Adipocyte (in vitro differentiated cells): ENCODE measurements at places on chromosomes 4 and X.

GRCh38 chrX:149275836-149276235 is 229.3 kb downstream of the IDS start:
- no peak for DNase-seq

GRCh38 chrX:107729558-107730297 is 45.9 kb downstream of the TSC22D3 start:
- DNase-seq, result no peak

- DNase-seq, result no peak
Measured at GRCh38 chr4:103197765-103198110, 405 bp downstream of the CENPE start.

- DNase-seq, result no peak
Measured at GRCh38 chr4:36241771-36242170, 2.5 kb downstream of the ARAP2 start.

DNA sequence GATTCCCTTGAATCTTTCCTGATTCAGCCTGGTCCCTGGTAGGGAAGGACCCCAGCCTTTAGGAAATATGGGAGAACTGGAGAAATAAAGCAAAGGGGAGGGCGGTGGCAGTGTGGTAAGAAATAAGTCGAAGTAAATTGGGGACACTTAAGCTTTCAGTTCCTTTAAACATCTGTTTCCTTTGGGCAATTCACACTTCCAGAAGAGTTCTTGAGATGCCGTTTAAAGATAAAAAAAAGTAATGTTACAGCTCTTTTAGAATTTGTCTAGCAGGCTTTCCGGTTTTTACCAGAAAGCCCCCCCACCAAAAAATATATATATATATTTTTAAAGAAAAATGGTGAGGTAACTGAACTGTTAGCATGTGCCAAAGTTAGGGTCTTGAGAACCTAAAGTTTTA is 46.6 kb downstream of the TSPAN7 start:
- DNase-seq, result no peak

DNA sequence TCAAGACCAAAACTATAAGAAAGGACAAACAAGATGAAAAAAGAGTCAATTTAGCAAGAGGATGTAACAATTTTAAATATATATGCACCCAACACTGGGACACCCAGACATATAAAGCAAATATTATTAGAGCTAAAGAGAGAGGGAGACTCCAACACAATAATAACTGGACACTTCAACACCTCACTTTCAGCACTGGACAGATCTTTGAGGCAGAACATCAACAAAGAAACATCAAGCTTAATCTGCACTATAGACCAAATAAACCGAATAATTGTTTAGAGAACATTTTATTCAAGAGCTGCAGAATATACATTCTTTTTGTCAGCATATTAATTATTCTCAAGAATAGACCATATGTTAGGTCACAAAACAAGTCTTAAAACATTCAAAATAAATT is 109.7 kb upstream of the TET2 start:
- DNase-seq, result no peak

GRCh38 chrX:149497626-149498025 is 7.5 kb downstream of the IDS start:
- peak; percentile 77 for DNase-seq

- DNase-seq, result peak; percentile 35
Measured at GRCh38 chrX:30039768-30040167, 175.6 kb upstream of the MAGEB2 start.

- peak; percentile 1 for DNase-seq
Measured at GRCh38 chrX:110060846-110061537, 58.1 kb downstream of the TMEM164 start.

GRCh38 chrX:23385242-23385641 is 50.6 kb downstream of the PTCHD1 start:
- no peak for DNase-seq

- no peak for DNase-seq
Measured at GRCh38 chr4:140054861-140055260, 99.1 kb downstream of the MAML3 start.

GRCh38 chr4:23736466-23736865 is 153.4 kb downstream of the PPARGC1A start:
- DNase-seq, result no peak

DNA sequence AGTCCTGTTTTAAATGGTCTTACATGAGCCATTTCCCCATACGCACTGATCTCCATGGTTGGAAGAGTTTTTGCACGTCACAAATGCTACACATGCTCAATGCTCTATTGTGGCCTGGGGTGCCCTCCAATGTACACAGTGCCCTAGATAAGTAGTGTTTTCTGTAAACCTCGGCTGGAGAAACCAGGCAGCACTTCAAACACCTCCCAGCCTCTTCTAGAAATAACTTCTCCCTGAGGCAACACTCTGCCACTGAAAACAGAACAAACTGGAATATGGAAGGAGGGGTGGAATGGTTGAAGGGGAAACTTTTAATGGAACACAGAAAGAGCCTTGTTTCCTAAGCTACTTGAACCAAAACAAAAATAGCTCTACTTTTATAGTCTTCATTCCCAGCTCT is 123.9 kb upstream of the CBR4 start:
- DNase-seq, result no peak

GRCh38 chr4:84582988-84583875 is at the start of gene CDS1:
TSS of gene CDS1 (plus strand) at chr4:84583127. CDS start at chr4:84583402, 275 bp downstream.
- DNase-seq, result peak; percentile 39

DNA sequence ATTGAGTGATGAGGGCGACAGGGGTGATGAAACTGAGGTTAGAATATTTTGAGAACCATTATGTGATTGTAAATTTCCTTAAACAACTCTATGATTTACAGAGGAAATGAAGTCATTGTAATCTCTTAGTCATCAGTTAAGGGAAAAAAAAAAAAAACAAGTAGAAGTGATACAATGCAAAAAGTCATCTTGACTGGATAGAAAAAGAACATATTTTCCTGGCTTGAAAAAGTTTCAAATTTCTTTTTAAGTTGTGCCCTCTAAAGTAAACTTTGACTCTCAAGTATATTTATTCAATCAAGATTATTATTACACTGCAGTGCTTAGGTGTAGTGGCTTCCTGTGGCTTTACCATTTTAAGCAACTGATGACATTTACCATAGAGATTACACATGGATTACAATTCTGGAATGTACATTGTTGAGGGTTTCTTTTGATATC is 40.6 kb downstream of the GABRB1 start:
- peak; percentile 51 for DNase-seq

GRCh38 chrX:37846558-37846933 is 825 bp downstream of the DYNLT3 start:
- DNase-seq, result no peak

DNA sequence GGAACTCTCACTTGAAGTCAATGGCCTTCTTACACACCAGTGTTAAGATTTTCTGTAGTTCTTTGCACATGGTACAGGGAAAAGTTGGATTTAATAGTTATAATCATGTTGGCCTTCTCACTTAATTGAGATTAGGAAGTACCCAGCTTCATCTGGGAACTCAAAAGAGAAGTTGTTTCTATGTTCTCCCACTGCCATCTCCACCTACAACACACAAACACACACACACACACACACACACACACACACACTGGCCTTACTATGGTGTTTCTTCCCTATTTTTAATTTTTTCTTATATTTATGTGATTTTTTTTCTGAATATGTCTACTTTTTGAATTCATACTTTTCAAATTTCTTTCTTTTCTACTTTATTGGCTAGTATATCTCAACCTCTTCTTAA is 10.0 kb upstream of the CHIC2 start:
- no peak for DNase-seq

DNA sequence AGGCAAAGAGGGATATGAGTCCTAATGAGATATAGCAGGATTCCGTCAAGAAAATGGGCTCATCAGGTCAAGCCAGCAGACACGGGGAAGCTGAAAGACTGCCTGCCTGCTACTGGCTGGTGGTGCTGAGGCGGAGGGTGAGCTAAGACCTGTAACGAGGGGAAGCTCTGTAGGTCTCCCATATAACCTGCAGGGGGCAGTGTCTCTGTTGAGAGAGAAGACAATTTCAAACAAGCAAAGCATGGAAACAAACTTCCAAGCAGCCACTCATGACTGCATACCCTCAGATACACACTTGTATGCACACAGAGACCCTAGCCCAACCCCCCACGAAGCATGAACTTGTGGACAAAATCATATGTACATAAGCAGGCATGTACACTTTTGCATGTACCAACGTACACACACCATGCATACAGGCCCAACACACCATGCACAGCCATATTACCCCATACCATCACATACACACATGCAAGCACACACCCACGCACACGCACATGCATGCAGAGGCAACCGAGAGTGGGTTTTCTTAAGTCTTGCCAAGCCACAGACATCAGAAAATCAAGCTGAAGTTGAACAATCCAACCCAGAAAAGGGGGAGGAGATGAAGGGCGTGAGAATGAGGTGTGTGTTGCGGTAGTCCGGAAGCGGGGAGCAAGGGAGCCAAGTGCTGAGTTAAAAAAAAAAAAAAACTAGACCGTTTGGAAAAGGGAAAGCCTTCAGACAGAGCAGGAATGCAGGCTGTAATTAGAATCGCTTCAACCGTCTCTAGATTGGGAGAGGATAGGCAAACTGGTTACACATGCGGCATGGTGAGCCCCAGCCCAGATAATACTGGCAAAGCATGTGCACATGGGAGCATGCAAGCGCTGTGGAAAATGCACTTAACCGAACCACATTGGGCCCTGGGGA is 71.0 kb downstream of the PJA1 start:
- DNase-seq, result peak; percentile 63

DNA sequence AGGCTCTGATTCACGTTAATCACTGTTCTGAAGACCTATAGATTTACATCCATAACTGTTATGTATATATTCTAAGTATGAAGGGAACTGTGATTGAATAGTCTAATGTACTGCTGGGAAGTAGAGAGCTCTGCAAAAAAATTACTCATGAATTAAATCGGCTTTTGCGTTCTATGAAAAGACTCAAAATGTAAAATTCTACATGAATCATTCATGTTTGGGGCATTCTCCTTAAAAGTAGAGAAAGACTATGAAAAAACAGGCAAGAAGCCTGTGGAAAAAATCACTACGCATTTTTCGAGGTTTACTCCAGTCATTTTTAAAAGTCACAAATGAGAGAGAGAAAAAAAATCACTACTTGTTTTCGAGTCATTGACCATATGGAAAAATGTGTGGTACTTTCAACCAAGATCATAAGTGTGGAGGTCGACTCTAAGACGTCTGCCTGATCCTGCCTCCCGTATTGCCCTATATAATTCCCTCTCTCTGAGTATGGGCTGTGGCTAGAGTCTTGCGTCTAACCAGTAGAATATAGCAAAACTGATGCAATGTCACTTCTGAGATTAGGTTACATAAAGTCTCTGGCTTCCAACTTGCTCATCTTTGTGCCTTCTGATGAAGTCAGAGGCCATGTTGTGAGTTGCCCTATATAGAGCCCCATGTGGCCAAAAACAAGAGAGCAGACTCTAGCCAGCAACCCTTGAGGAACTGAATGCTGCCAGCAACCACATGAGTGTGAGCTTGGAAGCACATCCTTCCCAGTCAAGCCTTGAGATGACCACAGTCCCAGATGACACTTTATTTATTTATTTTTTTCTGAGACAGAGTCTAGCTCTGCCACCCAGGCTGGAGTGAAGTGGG is 32.1 kb upstream of the VEGFD start:
- no peak for DNase-seq

DNA sequence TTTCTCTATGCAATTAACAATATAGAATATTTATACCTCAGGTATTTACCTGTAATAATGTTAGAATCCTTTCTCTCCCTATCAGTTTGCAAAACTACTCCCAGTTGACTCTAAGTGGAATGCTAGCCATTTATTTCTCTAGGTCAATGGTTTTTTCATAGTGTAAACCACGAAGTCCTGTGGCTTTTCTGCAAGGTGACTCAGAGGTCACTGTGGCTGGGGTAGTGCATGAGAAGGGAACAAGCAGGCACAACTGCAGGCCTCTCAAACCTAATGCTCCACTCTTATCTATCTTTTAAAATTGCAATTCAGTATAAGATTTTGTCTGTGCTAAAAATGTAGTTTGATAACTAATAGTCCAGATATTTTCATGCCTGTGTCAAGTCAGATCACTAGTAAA is 159.4 kb downstream of the ANTXR2 start:
- peak; percentile 29 for DNase-seq

DNA sequence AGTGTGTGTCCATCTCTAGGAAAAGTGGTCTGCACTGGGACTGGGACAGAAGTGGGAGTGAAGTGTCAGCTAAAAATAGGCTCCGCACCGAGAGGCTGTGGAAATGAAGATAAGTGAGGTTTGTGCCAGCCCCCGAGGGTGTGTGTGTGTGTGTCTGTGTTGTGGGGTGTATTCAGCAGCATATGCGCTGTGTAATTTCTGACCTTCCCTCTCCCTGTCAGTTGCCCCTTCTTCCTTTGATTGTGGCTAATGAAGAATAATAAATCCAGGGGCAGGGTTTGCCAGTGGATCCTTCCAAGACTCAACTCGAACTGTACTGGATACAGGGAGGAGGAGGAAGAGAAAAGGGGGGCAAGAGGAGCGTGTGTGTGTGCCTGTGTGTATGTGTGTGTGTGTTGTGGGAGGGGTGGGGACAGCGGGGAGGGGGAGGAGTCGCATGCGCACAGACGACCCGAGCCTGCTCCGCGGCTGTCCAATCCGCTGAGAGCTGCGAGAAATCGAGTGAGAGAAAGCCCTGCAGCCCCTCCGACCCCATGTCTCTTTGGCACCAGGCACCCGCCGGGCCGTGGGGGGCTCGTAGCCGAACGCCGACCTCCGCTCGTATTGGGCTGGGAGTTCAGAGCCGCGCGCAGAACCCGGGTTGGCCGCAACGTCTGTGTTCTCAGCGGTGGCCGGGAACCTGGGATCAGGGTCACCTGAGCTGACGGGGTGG is 916 bp upstream of the POU4F2 start:
- no peak for DNase-seq

- DNase-seq, result no peak
Measured at GRCh38 chr4:183601381-183601780, 57.6 kb downstream of the RWDD4 start.

DNA sequence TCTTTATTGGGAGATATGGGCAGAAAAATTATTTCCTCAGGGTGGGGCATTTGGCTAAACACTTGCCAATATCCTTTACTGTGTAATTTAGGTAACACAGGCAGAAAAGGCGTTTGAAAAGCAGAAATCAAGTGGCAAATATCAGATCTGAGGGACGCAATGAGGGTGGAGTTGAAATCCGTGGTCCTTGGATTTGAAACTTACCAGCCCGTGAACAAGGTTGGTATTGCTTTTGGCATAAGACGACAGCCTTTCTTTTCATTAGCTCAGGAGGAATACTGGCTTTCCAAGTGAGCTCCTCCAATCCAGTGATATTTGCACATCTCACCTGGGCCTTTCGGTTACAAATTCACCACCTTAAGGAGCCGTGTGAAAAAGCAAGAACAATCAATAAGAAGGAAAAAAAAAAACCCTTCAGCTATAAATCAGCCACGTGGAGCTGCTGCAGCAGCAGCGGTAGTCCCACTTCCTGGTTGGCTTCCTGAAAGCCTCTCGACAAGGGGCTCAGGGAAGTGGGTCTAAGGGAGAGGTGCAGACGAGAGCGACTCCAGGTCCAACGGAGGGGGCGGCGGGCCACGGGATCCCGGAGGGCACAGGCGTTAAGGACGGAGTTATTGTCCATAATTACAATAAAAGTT is 734 bp upstream of the GALNT7 start:
- DNase-seq, result peak; percentile 56
